AML-193 (cell line): ENCODE measurements at places on chromosomes 3 and 15.

DNA sequence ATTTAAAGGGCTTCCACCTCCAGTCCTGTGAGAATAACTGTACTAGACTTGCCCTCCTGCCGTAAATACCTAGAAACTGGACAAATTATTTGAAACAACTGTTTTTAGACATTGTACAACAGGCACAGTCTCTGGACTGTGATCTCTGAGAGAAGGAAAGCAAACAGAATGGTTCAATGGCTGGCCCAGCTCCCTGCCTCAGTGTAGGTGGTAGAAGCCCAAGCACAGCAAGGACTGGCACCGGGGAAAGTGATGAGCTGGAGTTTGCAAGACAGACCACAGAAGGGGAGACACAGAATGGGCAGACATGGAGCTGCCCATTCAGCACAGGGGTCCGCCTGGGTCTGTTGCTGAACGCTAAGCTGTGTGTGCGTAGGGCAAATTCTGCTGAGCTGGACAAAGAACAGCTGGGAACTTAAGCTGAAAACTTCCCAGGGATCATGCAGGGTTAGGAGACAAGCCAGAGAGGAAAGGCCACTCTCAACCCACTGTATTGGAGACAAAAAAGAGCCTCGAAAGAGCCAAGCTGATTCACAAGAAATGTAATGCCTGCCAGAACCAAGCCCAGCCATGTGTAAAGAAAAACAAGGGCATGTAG is 52.6 kb upstream of the SEC61A1 start:
- DNase-seq = no peak

DNA sequence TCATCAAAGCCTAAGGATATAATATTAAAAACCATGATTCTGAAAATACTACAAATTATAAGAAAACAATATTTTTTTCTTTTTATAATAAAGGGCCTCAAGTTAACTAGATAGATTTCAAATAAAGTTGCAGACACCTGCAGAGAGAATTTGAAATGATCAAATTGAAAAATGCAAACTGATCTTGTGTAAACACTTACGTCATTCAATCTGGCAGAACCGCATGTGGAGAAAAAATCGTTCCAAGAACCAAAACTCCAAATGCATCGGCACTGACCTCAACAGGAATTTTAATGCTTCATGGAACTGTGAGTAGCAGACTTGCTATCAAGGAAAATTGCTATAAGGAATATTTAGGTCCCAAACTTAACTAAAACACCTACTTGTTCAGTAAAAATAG is 17.2 kb downstream of the CPA3 start:
- DNase-seq = no peak

GRCh38 chr3:105593315-105593714 is 226.6 kb downstream of the ALCAM start:
- DNase-seq = no peak

- DNase-seq = no peak
These were observed 880.8 kb downstream of the ROBO1 start for GRCh38 chr3:78887029-78887428.

- DNase-seq = peak; percentile 7
These were observed 230.4 kb upstream of the CHRM5 start for GRCh38 chr15:33737687-33738601.

DNA sequence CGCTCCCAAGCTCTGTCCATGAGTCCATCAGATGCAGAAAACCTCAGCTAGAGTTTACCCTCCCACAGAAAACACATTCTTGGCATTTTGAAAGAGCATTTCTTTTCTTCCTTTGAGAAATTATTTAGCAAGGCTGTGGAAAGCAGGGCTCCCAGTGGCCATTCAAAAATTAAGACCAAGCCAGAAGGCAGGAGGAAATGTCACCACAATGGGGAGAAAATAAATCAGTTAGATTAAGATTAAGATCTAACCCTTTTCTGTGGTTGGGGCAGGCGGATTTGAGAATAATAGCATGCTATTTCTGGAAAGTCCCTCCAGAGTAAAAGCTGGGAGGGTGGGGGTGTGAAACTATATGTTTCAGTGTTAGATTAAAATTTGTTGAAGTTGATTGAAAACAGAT is 20.2 kb downstream of the LRIG1 start:
- DNase-seq = no peak

- no peak for DNase-seq
These were observed 70.7 kb downstream of the CACNA2D3 start for GRCh38 chr3:54193093-54193492.

DNA sequence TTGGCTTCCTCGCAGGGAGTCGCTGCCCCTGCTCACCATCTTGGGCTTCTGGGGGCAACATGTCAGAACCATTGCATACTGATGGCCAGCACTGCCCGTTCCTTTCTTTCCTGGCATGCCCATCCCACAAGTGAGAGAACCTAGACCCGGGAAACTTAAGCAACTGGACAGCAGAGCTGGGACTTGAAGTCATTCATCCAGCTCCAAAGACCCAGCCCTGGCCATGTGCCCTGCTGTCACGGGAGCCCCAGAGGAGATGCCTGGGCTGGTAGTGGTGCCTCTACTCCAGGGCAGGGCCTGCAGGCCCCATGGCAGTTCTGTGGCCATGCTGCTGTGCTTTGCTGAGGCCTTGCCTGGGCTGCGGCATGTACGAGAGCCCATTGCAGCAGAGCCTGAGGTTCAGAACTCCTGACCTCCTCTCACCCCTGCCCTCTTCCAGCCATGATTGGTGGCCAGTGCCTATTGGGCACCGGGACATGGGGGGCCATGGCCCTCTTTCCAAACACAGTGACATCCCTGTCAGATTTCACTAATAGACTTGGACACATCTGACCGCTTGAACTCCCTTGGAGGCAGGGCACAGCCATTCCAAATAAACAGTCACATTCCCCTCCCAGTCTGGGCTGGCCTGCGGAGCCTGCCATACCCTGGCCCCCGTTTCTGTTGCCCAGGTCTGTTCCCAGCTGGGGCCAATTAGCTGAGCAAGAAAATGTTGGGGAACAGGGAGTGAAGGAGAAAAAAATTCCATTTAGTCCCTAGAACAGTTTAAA is 115.9 kb downstream of the EEFSEC start:
- DNase-seq = no peak

DNA sequence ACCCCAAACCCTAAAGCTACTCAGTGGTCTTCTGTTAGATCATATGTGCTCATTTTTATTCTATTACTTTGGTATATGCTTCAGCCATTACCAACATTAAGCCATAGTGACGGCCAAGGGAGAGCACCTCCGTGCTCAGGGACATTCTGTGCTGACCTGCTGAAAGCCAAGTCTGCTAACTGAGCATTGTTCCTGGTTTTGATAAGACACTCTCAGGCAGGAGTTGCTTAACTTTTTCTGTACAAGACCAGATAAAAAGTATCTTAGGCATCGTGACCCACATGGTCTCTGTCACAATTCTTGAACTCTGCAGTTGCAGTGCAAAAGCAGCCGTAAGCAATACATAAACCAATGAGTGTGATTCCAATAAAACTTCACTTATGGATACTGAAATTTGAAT is 100.6 kb downstream of the KLHL25 start:
- no peak for DNase-seq

- DNase-seq = no peak
These were observed 33.1 kb downstream of the QTRT2 start for GRCh38 chr3:114089675-114090074.

- no peak for DNase-seq
These were observed 64.6 kb downstream of the STAC start for GRCh38 chr3:36444909-36445308.

DNA sequence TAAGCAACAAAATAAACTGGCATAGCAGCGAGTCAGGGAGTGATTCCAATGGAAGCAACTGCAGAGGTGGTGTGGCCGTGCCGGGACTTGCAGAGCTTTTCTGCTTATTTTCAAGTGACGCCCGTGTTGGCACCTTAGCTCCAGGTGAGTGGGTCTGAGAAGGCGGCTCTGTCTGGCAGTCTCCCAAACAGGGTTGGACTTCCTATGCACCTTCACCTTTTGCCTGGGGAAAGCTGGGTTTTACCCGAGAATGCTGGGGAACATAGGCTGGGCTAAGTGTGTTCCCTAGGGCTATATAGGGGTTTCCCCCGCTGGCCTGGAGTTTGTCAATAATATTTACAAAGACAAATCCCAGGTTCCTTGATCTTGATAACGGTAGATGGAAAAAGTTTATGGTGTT is 179.9 kb upstream of the TBL1XR1 start:
- no peak for DNase-seq

DNA sequence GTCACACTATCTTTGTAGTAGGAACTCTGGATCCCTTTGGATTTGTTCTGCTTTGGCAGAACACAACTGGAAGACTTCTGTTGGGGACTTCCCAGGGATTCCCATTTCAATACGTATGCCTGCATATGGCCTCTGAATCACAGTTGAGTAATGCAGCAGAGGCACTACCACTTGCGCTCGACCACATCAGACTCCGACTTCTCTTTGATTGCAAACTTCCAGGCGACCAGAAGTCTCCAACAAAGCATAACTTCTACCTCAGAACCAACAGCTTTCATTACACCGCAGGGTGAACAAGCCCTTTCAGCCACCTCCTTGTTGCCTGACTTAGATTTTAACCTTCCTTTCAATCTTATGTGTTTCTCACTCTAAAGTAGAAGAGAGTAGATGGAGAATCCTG is 924.4 kb downstream of the IGSF11 start:
- DNase-seq = no peak

DNA sequence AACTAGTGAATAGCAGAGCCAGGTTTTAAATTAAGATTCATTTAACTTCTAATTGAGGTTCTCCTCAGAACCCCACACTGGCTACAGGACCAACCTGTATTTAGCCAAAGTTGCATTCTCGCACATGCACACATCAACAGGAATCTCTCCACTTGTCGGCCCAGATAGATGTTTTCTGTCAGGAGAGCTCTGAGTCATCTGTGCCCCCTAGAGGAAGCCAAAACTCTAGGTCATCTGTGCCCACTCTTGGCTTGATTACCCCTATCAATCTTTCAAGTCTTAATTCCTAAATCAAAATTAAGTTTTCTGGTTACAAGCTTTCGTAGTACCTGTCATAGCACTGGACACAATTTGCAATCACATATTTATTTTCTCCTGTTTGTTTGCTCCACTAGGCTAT is 104.9 kb upstream of the EOMES start:
- DNase-seq = no peak

DNA sequence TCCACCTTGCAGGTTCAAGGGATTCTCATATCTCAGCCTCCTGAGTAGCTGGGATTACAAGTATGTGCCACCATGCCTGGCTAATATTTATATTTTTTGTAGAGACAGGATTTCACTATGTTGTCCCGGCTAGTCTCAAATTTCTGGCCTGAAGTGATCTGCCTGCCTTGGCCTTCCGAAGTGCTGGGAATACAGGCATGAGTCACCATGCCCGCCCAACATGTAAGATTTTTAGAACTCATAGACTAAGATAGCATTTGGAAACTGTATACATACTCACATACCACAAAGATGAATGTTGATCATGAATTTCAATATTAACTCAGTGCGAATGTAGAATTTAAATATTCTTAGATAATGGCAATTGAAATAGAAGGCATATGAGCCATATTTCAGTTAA is 718.9 kb downstream of the NLGN1 start:
- no peak for DNase-seq
